Stimulated activated CD8-positive, alpha-beta memory T cell treated with anti-CD3 and anti-CD28 coated beads, Interleukin-15, amount 100 ng/mL, for 4 hours (primary cell): ENCODE measurements at places on chromosomes 1 and 21.

DNA sequence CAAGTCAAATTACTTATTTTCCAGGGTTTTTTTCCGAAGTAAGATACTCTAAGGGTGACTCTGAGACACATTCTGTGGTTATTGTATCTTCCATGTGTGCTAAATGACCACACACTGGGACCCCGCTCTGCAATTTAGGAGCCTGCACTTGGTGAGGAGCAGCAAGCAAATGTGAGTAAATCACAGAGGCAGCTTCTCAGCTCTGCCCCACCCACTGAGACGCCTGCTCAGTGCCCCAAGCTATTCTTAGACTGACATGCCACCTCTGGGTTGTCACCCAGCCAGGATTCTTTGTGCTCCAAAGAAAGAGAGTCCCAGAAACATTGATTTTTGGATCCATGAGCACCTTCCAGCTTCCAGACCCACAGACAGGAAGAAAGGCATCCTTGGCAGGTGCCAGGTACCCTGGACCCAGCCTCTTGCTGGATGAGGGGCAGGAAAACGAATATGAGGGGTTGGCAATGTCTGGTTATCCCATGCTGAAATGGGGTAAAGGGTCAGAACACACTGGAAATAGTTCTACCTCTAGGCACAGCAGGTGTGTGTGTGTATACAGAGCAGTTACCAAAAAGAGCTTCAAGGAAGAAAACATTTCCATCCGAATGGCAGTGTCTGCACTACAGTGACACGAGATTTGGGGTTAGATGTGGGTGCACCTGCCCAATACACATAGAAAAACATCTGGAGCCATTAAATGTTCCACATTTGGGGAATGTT lies 41.2 kb downstream of the TNR start:
- no peak for DNase-seq

- DNase-seq, result peak; percentile 14
Observed at GRCh38 chr1:233294913-233295236, 650 bp downstream of the PCNX2 start.

DNA sequence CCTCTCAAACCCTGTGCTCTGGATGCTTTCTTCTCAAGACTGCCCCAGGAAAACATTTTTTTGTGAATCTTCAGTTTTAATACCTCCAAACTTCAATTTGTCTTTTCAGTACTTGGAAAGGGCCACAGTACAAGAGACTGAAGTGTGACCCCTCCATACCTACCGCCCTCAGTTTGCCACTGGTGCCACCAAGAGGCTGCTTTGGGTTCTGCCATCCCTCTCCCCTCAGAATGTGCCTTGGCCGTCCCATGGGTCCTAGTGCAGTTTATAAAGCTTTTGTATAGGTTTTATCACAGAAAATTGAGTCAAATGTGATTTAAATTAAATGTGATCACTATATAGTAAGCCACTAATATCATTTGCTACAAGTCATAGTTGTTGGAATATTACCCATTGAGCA lies 60.8 kb upstream of the PGD start:
- DNase-seq, result no peak

GRCh38 chr1:231106347-231106746 lies 55.5 kb upstream of the TRIM67 start:
- DNase-seq, result no peak

GRCh38 chr1:94130851-94131595 lies 10.1 kb upstream of the ABCA4 start:
- no peak for DNase-seq

DNA sequence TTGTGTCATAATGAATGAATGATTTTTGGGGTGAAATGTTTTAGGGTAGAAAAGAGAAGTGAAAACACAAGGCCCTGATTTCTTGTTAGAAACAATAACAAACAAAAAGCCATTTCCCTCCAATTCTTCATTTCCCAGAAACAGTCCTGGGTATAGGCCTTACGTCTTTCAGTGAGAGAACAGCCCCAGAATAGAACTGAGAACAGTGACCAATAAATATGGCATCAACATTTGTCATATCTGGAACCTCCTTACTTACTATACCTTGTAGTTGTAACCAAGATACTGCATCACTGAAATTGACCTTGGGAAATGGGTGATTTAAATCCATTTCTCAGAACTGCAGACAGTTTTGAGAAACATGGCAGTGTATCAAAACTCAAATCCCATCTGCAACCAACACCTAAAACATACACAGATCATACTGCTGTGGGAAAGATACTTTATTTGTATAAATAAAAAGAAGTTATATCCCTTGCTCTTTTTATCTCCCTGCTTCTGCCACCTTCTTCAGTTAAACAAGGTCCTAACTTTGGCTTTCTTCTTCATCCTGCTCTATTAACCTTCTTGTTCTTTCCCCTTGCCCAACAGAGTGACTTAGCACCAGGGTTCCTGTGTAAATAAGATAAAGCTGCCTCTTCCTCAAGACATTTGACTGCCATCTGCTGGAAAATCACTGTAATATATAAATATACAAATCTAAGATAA lies 19.5 kb downstream of the XKR8 start:
- no peak for DNase-seq

DNA sequence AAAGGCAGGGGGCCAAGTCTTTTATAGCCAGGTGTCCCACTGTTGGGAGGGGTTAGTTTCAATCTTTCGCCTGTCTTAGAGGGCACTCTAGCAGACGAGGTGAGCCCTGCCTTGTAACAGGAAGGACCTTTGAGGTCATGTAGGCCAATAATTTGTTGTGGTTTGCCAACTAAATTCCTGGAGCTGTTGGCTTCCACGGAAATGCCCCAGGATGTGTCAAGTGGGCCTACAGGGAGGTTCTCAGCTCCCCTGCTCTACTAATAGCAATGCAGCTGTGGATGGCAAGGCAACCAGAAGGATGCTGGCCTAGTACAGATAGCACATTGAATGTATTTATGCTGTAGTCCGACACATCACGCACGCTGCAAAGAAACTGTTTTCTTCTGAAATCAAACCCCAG lies 22.3 kb upstream of the CASQ2 start:
- DNase-seq, result no peak

GRCh38 chr1:210360852-210361477 lies 32.3 kb downstream of the HHAT start:
- DNase-seq, result no peak

GRCh38 chr1:226202246-226202645 lies 15.7 kb upstream of the ACBD3 start:
- no peak for DNase-seq

- DNase-seq, result no peak
Observed at GRCh38 chr1:203183828-203184227, 2.7 kb downstream of the CHI3L1 start.

DNA sequence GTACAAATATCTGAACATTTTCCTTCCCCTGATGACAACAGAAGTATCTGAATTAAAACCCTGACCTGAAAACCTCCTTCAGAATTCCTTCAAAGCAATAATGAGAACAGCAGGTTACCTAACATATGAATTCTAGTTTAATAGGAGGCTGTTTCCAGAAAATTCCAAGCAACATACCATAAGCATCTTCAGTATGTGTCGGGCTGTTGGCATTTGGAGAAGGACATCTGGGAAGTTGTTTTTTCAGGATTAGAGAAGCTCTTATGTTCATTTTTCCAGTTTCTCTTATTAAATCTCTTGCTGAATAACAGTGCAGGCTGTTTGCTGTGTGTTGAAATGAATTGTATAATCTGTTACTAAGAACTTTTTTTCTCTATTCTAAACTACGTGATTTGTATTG lies 101.5 kb downstream of the PLA2G4A start:
- no peak for DNase-seq

- no peak for DNase-seq
Observed at GRCh38 chr1:108830119-108831008, 26.5 kb downstream of the AKNAD1 start.

DNA sequence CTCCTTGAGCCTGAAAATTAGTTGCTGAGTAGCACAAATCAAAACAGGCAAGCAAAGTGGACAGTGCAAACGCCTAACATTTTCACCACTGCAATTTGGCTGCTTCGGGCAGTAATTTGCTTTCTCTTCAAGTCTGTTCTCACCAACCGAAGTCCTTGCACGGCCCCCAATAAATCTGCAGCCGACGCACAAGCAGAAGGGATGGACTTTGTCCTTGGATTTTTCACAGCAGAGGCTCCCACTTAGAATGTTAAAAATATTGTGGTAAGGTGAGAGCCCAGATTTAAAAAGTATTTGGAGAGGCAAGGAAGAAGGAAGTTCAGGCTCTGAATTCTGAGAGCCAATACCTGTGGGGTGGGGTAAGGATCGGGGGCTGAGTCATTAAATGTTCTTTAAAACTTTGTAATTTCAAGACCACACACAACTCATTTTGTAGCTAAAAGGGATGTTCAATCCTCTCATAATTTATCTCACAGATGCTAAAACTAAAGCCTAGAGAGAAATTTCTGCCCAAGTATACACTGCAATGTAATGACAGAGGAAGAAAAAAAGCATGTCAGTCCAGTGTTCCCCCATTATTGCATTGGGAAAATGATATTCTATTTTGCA lies 6.2 kb downstream of the CD247 start:
- DNase-seq, result no peak

GRCh38 chr21:35316456-35316855 lies 267.4 kb upstream of the RUNX1 start:
- DNase-seq, result no peak

DNA sequence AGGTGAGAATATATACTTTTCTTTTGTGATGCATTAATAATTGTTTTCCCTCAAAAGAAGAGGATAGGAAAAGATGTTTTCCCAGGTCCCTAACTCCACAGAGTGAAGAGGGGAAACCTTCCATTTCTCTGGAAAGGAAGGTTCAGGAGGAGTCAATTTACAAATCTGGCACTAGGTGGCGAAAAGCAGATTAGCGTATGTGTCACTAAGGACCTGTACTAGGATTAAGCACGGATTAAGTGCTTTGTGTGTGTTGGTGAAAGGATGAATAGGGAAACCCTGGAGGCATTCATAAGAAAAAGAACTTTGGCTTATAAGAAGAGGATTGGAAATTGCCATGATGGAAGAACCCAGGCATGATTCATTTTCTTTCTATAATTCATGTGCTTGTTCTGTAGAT lies 410.1 kb upstream of the PLXNA2 start:
- no peak for DNase-seq

DNA sequence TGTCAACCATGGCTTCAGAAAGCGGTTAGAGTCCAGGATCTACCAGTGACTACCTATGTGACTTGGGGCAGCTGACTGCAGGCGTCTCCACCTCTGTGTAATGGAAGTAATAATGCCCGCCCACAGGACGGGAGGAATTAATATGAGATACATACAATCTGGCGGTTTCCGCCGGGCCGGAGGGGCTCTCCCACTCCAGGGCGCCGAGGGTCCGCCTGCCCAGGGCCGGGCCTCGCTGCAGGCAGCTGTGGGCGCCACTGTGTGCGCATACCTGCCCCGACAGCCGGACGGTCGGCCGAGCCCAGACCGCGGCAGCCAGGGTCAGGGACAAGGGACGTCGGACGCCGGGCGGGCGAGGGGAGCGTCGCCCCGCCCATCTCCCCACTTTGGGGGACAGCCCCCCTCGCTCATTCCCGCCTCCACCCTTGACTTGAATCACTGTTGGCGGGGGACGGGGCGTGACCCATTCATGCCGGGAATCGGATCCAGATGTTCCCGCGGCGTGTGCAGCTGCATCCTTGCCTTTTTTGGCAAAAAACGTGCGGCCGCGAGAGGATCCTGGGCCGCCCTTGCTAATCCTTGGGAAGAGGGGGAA lies 6.0 kb upstream of the SF3A3 start:
- no peak for DNase-seq

GRCh38 chr21:36310016-36310415 lies 10.0 kb upstream of the MORC3 start:
- DNase-seq, result no peak

DNA sequence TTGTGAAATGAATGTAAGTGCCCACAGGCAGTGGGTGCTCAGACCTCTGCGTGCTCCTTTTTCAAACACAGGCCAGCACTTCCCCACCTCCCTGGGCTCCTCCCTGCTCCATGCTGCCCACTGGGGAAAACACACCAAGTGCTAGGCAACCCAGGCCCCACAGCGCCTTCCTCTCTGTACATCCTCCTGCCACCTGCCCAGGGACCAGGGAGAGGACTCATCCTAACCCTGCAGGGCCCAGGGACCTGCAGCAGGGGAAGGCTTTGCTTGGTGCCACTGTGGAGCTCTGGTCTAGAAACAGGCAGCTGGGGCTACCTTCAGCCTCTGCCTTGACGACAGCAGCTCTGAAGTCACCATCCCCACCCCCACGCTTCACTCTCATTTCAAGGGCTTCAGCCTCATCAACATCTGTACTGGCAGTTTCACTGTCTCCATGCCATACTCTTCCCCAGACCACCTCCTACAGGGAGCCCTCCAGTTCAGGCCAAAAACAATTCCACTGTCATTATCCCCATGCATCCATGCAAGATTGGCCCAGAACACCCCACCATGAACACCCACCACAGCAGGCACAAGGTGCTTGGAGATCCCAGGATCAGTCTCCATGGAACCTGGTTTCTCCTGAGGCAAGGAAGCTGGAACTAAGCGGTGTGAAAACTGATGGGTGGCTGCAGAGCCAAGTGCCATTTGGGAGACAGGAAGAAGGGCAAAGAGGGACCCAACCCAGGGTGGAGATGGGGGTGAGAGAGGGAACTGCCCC lies 1.1 kb downstream of the IGSF8 start:
- DNase-seq, result no peak
